ENCODE measurements at places on chromosomes 6 and 20.

DNA sequence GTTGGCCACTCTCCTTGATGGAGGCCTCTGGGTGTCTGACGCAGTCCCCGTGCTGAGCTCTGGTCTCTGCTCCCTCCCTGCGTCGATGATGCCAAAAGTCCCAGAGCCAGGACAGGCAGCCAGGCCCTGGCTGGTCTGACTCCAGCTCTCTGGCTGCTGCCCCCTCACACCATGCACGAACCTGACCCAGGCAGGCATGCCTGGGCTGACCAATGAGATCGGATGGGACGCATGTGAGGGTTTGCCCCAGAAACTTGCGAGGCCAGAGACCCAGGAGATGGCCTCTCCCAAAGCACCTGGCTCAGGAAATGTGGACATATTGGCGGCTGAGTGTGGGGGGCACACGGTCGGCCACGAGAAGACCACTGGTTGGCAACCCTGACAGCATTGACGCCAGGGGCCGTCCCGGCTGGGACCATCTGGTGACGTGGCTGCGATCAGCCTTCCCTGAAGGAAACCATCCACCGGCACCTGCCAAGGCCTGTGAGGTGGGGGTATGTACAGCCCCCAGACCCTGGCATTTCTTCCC, 51.2 kb upstream of the FRMD1 start:
- DNase-seq, result no peak

DNA sequence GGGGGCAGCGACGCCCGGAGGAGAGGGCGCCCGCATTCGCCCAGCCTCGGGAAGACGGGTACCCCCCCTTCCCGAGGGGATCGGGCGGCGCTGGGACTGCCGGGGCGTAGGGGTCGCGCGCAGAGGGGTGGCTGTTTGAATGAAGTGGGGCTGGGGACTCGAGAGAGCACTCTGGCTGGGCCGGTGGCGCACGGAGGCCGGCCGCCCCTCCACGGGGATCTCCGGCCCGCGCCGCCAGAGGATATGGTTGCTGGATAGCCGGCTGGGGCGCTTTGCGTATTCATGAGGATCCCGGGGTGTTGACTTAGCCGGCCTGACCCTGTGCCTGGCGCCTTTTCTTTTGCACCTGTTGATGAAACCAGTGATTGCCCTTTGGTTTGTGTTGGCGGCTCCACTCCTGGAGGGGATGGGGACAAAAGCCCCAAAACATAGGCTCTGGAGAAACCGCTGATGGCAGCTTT, 469 bp downstream of the SYNJ2 start:
- DNase-seq, result no peak

- no peak for DNase-seq
Measured at GRCh38 chr6:43887340-43887858, 117.4 kb downstream of the VEGFA start.

DNA sequence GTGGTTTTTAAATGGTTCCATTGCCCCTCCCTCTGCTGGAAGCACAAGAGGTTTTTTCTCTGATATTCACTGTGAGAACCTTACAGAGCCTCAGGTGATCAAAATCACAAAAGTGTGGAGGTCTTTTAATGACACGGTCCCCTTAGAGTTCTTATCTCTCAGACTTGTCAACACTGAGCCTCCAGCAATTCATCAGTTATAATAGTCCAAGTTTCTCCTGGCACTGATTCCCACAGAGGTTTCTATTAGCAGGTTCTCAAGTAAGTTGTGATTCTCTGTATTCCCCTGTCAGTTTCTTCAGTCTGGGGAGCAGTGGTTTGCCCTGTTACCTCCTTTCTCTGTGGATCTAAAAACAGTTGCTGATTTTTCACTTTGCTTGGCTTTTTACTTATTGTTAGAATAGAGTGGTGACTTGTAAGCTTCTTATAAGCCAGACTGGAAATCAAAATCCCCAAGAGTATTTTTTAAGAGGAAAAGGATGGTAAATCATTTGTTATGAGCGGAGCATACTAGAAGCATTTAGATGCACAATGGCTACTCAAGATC, 157.4 kb upstream of the BMP5 start:
- DNase-seq, result no peak

GRCh38 chr20:24097506-24098245, 109.1 kb upstream of the GGTLC1 start:
- DNase-seq, result no peak

GRCh38 chr20:539848-540247, 3.7 kb downstream of the CSNK2A1 start:
- DNase-seq, result no peak

DNA sequence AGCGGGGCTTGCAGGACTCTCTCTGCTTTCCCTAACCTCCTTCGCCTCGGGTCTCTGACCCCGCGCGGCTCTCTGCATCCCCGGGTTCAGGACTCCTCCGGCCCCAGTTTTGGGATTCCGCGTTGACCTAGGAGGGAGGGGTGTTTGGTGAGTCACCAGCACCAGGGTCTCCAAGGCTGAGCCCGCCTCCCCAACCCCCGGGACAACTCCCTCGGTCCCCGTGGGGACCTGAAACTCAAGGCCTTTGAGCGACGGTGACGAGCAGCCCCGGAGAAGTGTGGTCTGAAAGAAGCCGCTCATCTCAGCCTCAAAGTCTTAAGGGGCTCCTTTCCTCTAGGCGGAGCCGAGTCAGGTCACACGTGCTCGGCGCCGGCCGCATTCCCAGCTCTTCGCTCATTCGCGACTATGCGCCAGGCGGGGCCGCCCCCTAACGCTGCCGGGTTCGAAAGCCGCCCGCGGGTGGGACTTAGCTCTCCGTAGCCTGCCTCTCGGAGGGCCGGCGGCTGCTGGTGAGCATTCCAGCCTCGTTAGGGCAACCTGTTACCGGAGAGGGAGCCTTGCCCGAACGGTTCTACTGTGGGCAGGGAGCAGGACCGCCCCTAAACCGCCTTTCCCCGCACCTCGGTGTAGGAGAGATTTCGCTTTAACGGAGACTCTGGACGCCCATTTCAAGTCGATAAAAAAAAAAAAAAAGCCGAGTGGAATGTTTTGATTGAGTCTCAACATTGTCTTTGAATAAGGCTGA, 3.0 kb upstream of the PRDM13 start:
- no peak for DNase-seq

- no peak for DNase-seq
Measured at GRCh38 chr20:34871966-34872621, 562 bp downstream of the GGT7 start.

DNA sequence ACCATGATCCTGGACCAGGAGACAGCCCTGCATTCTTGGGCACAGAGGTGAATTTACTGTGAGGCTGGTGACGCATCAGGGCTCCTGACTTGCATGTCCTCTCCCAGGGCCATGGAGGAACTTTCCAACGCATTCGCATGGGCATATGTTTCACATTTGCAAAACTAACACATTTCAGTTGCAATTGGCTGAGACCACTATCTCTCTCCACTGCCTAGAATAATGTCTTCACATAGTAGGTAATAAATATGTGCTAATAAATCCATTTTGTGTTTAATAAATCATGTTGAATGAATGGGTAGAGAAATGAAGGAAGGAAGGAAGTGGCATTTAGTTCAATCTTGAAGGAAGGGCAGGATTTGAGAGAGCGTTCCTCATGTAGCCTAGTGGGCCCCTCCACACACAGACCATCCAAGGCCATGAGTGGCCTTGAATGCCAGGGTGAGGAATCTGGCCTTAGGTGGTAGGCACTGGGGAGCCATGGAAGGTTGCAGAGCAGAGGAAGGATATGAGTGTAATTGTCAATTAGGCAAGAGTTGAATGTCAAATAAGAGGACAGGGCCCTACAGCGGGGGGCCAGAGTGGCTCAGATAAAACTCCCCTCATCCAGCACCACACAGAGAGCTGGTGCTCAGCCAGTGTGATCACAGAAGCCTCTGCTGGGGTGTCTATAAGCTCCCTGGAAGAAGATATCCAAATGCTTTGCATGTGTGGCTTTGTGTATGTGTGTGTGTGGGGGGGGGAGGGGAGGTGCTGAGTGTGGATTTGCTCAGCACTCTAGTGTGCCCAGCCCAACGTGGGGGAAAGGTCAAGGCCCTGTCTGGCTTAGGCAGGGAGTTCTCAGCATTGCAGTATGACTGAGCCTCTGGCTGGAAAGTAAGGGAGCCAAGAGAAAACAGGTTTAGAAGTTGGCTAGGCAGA, 30.9 kb upstream of the CCN5 start:
- DNase-seq, result no peak

- DNase-seq, result no peak
Measured at GRCh38 chr6:124780623-124781022, 181.6 kb upstream of the RNF217 start.

GRCh38 chr6:50288881-50289280, 239.2 kb upstream of the DEFB112 start:
- no peak for DNase-seq

DNA sequence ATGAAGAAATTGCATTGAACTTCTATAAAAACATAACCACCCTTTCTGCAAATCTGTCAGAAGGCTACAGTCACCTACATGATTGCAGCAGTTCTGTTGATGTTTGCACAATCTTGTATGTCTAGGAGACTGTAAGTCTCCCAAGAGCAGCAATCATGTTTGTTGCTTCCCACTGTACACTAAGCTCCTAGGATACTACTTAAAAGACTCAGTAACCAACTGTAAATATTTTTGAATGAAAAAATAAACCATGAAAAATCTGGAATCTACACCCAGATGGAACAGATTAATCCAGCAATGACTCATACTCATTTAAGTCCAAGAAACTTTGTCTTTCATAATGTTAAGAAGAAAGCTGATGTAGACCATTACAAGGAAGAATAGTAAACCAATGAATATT, 168.5 kb upstream of the ATXN1 start:
- no peak for DNase-seq

GRCh38 chr6:11069760-11070159, 23.9 kb upstream of the SMIM13 start:
- no peak for DNase-seq

GRCh38 chr6:130159956-130160355, 62.8 kb downstream of the SAMD3 start:
- no peak for DNase-seq

DNA sequence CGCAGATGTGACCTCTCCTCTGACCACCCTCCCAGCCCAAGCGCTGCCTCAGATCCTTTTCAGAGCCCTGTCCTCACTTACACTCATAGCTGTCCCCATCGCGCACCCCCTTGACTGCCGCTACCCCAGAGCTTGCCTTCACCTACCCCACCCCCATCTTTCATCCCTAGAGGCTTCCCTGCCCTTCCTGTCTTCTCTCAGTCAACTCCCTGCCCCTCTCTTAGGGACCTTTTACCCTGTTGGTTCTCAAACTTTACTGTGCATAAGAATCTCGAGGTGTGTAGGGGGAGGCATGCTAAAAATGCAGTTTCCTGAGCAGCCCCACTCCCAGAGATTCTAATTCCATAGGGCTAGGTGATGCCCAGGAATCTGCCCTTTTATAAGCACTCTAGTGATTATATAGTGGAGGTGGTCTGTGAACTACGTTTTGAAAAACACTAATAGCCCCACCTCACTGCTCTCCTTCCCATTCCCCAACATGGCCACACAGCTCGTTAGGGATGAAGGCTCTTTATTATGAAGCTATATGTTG, 725 bp downstream of the TM9SF4 start:
- no peak for DNase-seq

DNA sequence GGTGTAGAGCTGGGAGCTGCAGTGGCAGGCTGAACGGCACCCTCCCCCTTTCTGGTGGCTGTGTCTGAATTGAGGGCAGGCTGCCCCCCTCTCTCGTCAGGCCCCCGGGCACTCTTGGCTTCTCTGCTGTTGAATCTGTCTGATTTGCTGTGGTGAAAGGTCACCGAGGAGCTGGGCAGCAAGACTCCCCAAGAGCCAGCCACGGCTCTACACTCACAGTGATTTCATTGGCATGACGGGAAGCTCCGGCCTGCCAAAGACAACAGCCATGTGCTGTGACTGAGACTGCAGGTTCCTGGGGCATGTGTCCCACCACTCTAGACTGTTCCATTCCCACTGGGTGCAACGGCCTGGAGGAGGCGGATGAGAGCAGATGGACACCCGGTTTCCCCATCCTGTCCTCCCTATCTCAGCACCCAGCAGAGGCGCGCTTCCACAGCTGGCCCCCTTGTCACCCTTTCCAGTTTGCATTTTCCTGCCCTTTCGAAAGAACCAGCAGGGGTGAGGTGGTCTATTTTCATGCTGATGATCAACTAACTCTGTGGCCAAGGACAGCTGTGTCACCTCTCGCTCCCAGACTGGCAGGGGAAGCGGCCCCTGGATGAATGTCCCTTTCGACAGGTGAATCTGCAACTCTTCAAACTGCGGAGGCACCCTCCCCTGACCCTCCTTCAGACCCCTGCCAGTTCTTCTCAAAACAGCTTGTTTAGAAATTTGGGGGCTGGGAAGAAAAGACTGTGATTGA, 2.2 kb downstream of the APCDD1L start:
- no peak for DNase-seq

GRCh38 chr20:26207237-26207966, 510.7 kb upstream of the ZNF337 start:
- DNase-seq, result no peak

GRCh38 chr20:14790190-14790589, 452.8 kb upstream of the FLRT3 start:
- DNase-seq, result no peak

DNA sequence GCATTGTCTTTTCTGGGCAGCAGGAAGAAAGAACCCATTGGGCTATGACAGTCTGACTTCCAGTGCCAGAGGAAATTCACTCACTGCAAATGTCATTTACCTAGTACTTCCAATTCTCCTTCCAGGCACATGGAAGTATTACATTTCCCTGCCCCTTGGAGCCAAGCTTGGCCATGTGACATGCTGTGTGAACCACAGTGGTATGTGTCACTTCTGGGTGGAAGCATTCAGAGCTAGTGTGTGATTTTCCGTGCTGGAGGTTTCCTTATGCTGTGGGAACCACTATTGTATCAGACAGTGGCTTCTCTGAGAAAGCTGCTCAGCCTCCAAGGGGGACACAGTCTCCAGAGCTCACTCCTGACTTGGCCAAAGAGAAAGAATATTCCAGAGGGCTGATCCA, 387.6 kb downstream of the CDC5L start:
- no peak for DNase-seq

DNA sequence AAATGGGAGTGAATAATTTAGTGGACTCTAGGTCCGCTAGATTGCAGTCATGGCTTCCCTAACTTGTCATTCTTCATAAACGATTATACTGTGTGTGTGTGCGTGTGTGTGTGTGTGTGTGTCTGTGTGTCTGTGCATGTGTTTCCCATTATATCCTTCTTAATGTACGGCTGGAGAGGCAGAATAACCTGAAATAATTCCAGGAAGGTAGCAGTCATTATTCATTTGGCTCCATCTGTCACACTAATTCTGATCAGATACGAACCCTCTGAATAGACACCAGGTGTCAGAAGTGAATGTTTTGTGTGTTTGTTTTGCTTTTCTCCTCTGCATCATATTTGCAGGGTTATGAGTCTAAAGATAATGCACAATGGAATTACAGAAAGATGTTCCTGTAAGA, 372.9 kb downstream of the DOK5 start:
- no peak for DNase-seq

GRCh38 chr6:30821862-30822784, 62.2 kb upstream of the DDR1 start:
- DNase-seq, result no peak
